NCI-H460 (cell line): ENCODE measurements at places on chromosomes 5 and 9. TPM values are rescaled to one million over a fixed set of nuclear protein-coding genes. Genes with fewer than 3 reads are reported as not detected.

GRCh38 chr9:81529556-81530193 is 159.7 kb downstream of the TLE1 start:
- DNase-seq: peak; percentile 30

DNA sequence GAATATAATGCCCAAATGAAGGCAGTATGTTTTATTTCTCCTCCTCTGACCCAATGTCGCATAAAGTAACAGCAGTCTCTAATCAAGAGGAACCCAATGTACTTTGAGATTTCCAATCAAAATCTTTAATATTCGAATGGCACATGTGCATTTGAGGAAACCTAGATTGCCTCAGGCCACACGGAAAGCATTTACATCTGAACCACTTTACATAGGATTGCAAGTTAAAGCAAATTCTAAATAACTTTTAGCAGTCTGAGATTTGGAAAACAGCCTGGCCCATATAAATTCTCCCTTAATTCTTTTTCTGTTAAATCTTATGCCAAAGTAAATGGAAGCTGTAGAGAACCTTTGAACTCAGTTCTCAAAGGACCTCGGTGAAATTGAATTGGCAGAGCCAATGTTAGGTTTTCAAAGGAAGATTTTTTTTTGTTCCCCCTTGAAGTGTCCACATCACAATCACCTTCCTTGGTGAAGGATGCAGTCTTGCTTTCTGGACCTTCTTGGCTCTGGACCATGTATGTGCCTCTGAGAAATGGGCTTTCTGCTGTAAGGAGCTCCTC is 57.3 kb downstream of the SNCAIP start:
- DNase-seq: no peak

DNA sequence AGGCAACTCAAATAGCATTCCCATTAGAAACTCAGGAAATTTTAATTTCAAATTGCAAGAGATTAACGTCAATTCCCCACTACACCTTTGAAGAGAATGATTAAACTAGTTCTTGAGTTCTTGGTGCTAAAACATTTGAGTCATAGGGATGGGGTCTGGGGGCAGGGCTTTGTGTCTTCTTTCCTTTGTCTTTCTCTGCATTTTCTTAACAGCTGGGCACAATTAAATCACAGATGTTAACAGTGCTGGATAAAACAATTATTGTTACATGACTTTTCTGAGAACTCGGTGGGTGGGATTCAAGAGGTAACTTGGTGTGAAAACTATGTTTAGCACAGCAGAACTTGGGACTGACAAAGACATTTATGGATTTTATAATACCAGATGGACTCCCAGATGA is 351.9 kb upstream of the TNC start:
- DNase-seq: no peak

- no peak for DNase-seq
Measured at GRCh38 chr5:147073098-147073497, 161.7 kb upstream of the STK32A start.

DNA sequence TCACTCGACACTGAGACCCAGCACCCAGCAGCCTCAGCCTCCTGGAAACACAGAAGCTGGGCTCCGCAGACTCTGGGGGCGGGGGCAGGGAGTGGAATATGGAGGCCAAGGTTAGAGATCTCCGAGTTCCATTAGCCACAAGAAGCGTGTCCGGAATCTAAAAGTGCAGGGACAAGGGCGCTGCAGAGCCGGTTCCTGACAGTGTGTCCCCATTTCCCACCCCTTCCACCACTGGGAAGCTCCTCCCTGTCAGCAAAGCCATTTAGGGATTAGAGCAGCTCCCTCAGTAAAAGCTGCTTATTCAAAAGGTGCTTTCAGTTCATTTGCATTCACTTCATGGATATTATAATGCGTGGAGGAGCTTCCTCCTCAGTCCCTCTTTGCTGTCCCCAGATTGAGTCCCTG is 74.1 kb upstream of the HSPA9 start:
- no peak for DNase-seq

- DNase-seq: no peak
Measured at GRCh38 chr9:84834426-84834825, 164.9 kb downstream of the NTRK2 start.

- no peak for DNase-seq
Measured at GRCh38 chr5:113213551-113214425, 221.0 kb downstream of the TSSK1B start.

DNA sequence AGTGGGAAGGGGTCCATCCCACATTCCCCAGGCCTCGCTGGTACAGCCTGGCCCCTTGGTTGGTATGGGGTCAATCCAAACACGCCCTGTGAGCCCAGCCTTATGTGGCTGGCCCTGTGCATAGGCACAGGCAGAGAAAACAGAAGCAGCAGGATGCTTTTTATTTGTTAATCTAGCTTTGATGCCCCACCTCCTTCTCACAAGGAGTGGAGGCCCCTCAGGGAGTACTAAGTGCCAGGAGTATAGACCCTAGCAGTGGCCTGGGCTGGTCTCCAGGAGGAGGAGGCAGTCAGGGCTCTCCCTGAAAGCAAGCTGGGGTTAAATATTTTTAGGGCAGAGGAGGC is 14.6 kb upstream of the TCF7 start:
- DNase-seq: no peak

GRCh38 chr5:66680221-66680620 is 84.0 kb downstream of the MAST4 start:
- DNase-seq: no peak

DNA sequence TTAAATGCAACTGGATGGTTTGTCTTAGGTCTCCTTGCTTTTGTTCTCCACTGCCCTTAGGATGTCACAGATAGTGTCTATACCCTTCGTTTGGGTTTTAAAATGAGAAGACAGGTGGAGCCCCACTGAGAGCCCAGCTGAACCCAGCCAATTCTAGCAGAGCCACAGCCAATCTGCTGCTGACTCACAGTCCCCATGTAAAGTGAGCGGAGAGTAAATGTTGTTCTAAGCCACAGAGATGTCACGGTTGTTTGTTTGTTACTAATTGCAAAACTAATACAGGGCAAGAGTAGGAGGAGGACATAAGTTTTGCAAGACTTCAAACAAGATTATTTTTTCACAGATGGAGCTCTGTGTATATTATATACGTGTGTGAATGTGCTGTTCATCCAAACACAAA is 50.5 kb upstream of the AGXT2 start:
- no peak for DNase-seq

- no peak for DNase-seq
Measured at GRCh38 chr9:91474656-91475055, 51.0 kb upstream of the NFIL3 start.

GRCh38 chr5:107154593-107154992 is 516.1 kb downstream of the EFNA5 start:
- no peak for DNase-seq

POU5F2 gene
- 0.58 and 0.87 TPM in 2 replicates for total RNA-seq

PTPRD gene
- total RNA-seq: 45.3 and 50.4 TPM in 2 replicates

MRPS2 gene
- total RNA-seq: 170 and 184 TPM in 2 replicates
